ENCODE measurements at places on chromosomes 7 and 10.

DNA sequence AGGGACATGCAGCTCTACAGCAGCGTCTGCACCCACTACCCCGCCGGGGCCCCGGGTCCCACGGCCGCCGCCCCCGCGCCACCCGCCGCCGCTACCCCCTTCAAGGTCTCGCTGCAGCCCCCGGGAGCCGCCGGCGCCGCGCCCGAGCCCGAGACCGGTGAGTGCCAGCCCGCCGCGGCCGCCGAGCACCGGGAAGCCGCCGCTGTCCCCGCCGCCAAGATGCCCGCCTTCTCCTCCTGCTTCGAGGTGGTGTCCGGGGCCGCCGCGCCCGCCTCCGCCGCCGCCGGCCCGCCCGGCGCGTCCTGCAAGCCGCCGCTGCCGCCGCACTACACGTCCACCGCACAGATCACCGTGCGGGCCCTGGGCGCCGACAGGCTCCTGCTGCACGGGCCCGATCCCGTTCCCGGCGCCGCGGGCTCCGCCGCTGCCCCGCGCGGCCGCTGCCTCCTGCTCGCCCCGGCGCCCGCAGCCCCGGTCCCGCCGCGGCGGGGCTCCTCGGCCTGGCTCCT, 631 bp downstream of the OTUD1 start:
- DNase-seq, result no peak

- no peak for DNase-seq
Measured at GRCh38 chr10:96289218-96289910, 14.9 kb upstream of the DNTT start.

DNA sequence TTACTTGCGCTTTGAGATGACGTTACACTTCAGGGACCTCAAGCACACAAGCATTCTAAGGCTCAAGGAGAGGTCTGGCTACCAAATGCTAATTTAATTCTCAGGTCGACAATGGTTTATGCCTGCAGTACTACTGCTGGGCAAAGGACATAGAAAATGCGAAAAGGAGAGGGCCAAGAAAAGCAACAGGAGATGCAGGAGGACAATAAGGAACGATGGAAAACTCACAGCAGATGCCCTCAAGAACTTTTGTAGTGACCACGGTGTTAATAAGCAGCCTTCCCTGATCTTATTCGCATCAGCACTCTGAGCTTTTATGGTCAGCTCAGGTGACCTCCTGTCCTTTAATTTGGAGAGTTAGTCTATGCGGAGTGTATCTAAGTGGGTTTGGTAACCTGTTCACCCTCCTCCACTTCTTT, 146.3 kb downstream of the GPR85 start:
- no peak for DNase-seq

DNA sequence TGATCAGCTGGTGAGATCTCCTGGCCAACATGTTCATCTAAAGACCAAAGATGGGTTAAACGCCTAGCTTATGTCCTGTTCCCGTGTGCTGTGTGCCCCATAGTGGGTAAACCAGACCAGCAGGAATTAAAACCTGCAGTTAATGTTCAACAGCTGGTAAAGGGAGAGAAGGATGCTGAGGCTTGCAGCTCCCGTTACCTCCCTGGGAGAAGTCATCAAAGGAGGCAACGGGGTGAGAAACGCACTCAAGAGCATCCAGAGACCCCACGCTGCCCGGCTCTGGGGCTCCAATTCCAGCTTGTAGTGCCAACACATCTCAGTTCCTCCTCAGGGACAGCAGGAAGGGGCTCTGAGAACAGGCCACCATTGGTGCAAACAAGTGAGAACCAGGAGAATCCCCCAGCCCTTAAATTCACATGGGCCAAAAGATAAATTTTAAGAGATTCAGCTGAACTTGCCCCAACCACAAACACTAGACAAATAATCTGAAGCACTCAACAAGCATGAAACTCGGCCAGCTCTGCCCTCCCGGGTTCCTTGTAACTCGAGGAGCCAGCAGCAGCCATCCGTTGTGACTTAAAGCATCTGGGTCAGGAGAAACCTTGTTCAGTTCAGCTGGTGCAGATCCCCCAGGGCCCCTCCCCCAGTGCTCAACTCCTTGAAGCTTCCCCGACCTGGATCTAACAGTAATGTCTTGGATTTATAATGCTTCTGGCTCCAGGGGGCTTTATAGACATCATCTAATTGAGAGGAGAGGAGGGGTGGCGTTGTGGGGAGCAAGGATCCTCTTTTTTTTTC, 29.4 kb downstream of the FAM241B start:
- DNase-seq, result no peak

- no peak for DNase-seq
Measured at GRCh38 chr7:21829731-21830130, 116.0 kb downstream of the CDCA7L start.

DNA sequence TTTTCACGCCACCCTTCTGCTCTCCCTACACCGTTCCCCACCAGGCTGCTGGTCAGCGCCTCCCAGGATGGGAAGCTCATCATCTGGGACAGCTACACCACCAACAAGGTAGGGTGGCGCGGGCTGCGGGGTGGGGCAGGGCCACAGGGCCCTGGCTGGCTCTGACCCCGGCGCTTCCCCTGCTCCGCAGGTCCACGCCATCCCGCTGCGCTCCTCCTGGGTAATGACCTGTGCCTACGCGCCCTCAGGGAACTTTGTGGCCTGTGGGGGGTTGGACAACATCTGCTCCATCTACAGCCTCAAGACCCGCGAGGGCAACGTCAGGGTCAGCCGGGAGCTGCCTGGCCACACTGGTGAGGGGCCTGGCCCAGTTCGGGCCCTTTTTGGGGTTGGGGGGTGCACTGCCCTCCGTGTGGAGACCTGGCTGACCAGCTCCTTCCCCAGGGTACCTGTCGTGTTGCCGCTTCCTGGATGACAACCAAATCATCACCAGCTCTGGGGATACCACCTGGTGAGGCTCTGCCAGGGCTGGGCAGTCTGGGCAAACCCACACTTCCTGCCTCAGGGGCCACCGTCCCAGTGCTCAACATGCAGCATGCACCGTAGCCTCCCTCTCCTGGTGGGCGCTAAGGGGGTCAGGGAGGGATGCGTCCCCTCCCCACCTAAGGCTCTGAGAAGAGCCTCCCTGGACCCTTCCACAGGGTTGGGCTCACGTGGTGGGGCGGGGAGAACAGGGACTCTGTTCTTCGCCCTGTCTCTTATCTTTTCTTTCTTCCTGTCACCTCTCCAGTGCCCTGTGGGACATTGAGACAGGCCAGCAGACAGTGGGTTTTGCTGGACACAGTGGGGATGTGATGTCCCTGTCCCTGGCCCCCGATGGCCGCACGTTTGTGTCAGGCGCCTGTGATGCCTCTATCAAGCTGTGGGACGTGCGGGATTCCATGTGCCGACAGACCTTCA, 4.0 kb downstream of the GNB2 start:
- no peak for DNase-seq

GRCh38 chr10:128064108-128064969, 61.9 kb downstream of the MKI67 start:
- no peak for DNase-seq

GRCh38 chr10:7192831-7193361, 217.9 kb downstream of the SFMBT2 start:
- no peak for DNase-seq

DNA sequence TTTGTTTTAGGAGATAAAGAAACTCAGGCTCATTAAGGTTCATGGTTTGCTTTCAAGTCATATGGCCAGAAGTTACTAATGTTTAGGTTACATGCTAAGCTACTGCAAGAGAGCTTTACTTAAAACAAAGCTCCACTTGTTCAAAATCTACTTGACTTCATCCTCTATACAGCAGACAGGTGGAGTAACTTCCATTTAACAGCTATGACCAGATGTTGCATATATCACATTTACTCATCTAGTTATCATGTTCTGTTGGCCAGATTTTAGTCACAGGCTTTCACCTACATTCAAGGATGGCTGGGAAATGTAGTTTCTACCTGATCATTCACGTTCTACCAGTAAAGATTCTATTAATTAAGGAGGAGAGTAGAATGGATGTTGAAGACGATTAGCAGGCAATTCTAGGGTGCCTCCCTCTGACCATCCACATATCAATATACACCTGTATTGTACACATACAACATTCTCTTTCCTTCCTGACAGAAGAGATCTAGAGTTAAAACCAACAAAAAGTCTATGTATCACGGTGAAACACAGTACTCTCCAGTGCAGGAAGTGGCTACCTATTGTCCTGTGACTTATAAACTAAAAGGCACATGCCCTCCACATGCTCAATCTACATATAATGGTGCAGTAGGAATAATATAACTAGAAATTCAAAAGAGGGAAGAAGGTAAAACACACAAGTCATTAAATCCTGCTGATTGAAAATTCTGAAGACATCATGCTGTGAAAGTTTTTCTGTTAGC, 488.0 kb downstream of the MDFIC start:
- DNase-seq, result no peak

GRCh38 chr10:126409821-126410220, 21.5 kb upstream of the ADAM12 start:
- no peak for DNase-seq

GRCh38 chr10:1473874-1474273, 263.5 kb downstream of the ADARB2 start:
- no peak for DNase-seq

GRCh38 chr7:39084349-39084748, 106.6 kb downstream of the POU6F2 start:
- peak; percentile 77 for DNase-seq

DNA sequence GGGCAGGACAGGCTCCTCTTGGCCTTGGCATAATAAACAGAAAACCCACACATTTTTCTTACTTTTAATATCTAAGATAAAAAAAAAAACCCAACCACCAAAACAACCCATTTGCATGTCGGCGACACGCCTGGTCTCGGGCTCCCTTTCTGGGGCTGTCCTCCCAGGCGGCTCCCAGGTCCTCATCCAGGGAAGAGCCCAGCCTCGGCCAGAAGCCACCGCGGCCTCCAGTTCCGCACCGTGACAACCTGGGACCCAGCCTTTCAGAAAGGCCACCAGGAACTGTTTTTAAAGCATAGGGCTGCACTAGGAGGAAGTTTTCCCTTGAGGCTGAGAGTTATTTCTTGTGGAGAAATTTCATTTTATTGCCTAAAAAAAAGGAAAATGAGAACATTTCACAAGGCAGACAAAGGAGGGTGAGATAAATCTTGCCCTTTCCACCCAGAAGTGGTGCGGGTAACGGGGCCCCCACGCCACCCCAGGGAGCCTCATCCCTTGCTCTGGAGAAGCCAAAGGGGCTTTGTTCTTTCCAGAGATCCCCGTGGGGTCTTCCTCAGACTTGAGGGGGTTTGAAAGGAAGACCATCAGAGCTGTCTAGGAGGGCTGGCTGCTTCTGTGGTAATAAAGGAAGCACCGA, 39.2 kb upstream of the MKRN1 start:
- DNase-seq, result no peak

- no peak for DNase-seq
Measured at GRCh38 chr7:25405736-25406135, 177.4 kb upstream of the NPVF start.

DNA sequence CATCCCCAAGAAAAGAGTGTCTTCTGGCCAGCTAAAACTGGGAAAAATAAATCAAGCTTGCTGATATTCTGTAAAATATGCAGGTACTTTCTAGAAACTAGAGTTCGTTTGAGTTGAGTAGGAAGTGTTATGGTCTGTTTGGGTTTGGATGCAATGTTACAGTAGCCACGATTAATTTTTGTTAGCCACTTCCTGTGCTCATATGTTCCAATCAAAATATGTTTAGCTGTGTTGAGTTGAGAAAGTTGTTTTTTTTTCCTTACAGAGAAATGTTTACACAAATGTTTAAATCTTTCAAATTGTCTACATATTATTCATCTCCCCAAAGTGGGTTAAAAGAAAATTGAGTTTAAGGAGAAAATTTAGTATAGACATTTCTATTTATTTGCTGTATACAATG, 11.3 kb upstream of the LAMB1 start:
- no peak for DNase-seq

DNA sequence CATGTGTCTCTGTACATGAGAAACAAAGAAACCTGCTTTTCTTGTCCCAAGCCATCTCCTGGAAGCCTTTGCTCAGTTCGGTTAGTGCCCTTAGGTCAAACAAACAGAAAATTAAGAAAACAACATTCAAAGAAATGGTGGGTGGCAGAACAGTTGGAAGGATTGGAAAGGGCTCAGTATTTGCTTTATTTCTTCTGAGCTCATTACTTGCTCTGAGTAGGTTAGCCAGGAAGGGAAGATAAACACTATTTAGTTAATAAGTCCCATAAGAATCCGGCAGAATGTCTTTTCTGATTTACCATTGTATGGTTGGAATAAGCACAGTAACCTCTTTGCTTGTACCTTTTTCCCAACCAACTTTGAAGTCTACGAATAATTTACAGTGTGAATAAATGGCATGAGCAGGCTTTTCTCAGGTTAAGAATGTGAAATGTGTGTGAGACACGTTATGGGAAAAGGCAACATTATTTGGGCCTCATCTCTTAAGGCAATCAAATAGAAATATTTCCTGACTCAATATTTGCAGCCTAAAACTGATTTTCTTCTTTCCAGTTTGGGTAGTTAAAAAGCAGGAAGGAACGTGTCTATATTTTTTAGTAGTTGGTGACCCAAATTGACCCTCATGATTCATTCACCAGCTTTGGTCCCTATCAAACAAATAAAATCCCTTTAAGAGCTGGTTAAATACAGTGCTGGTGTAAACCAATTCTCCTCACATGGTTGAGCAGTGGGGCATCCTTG, 158.5 kb downstream of the DKK1 start:
- no peak for DNase-seq
